WTC11 (cell line): ENCODE measurements at places on chromosomes 2 and 18. TPM values are rescaled to one million over a fixed set of nuclear protein-coding genes. Genes with fewer than 3 reads are reported as not detected.
A peak's percentile ranks its signal among the peaks of the same experiment; 100 is the strongest.

The KIF1A gene
- 218 to 279 TPM (median 222 TPM) in 3 replicates for total RNA-seq

The ACTG2 gene
- 1.4 to 2.7 TPM (median 1.8 TPM) in 3 replicates for total RNA-seq

The RAB6C gene
- total RNA-seq, result 0.07 to 0.09 TPM (median 0.07 TPM) in 3 replicates

DNA sequence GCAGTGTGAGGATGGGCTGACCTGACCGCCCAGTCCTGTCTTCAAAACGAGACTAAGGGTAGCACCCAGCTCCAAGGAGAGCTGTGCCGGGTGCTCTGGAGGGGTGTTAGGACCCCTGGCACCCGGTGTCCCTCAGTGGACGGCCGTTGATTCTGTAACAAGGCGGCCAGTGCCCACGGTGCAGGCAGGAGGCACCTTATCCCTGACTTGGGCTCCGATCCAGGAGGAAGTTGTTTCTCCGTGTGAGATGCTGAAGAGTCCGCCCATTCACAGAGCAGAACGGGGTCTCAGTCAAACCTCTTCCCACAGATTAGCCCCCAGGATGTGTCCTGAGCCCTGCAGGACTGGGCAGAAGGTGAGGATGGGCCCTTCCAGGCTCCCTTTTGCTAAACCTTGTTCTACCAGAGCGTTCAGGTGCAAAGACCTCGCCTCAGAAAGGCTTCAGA, 123.0 kb downstream of the NFATC1 start:
- DNase-seq, result no peak

- DNase-seq, result no peak
Observed at GRCh38 chr2:186195696-186196095, 290.4 kb upstream of the ZC3H15 start.

DNA sequence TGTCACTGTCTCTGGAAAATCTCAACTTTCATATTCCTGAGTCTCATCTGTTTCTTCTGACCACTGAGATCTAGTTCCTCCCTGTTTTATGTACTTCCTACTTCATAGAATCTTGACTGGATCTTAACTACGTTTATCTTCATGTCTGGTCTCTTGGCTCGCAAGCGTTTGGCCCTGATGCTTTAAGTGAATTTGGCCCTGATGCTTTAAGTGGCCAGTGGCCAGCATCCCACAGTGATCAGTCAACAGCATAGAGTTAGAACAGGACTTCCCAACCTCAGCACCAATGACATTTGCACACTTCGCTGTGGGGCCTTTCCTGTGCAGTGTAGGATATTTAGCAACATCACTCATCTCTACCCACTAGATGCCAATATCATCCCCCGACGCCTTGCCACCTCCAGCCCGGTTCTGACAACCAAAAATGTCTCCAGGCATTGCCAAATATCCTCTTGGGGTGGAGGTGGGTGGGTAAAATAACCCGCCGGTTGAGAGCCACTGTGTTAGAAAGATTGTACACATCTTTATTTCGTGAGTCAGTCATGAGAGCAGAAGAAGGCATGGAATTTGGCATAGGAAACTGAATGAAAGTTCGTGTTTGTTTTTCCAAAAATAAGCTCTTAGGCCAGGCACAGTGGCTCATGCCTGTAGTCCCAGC, 12.2 kb downstream of the TM4SF20 start:
- DNase-seq, result no peak

DNA sequence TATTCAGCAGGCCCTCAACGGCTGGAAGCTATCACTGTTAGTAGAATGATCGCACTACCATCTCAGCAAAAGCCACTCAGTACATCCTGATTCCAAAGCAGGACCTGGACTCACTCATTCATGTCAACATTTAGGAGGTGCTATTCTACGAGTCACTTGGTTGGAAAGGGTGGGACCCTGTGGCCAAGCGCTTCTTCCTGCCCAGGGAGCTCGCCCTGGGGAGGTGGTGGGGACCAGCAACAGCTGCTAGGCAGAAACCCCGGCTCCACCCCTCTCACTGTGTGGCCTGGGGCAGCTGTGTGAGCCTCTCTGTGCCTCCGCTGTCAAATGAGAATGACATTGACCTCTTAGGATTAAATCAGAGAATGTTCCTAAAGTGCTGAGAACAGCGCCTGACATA, 231.4 kb downstream of the EIPR1 start:
- DNase-seq, result no peak

DNA sequence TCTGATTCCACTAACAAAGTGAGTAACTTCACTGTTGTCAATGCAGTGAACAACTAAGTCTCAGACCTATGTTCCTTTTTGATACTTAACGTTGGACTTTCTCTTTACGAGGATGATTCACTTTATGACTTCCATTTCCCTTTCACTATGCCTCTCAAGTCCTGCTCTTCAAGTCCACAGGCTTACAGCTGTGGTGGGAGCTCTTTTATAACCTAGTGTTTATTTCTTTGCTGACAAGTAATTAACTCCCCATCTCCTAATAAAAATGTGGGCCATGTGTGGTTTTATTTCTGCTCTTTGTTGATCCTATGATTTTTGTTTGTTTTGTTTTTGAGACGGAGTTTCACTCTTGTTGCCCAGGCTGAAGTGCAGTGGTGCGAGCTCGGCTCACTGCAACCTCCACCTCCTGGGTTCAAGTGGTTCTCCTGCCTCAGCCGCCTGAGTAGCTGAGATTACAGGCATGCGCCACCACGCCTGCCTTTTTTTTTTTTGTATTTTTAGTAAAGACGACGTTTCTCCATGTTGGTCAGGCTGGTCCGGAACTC, 142.1 kb downstream of the USP34 start:
- DNase-seq, result no peak

GRCh38 chr18:28514699-28515098, 337.8 kb upstream of the CDH2 start:
- no peak for DNase-seq

DNA sequence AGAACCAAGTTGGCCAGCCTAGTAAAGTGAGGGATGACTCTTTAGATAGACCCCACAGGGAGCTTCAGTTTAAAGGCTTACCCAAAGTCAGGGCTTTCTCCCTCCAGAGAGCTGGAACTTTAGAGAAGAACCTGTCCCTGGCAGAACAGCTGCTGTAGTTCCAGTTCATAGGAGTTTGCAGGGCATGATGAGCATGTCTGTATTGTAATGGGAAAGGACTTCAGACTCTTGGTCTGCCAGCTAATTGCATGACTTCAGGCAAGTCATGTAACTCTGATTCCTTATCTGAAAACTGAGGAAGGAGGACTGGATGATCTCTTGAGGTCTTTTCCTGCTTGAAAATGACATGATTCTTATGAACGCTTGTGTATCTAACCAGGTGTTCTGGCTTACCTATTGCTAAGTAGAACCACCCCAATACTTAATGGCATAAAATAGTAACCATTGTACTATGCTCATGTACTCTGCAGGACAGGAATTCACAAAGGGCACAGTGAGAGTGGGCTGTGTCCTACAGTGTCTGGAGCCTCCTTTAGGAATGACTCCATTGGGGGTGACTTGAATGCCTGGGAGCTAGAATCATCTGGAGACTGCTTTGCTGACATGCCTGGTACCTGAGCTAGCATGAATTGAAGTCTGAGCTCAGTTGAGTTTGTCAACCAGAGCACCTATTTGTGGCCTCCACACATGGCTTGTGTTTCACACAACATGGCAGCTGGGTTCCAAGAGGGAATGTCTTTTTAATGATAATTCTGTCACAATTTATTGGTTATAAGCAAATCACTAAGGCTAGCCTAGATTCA, 18.9 kb downstream of the SP5 start:
- DNase-seq, result no peak

- DNase-seq, result peak; percentile 64
Observed at GRCh38 chr2:226835420-226835795, 446 bp upstream of the RHBDD1 start.
